ENCODE measurements at places on chromosomes 16 and 17. TPM values are rescaled to one million over a fixed set of nuclear protein-coding genes. Genes with fewer than 3 reads are reported as not detected.

The TRPV3 gene
- total RNA-seq, result 2.8 TPM

The SMPD3 gene
- total RNA-seq, result 69.0 TPM

The ERAL1 gene
- total RNA-seq, result 26.8 TPM

The TEKT1 gene
- 9.5 TPM for total RNA-seq

The MFSD6L gene
- total RNA-seq, result not detected

The CIITA gene
- total RNA-seq, result 1.2 TPM

The P2RX1 gene
- total RNA-seq, result 0.23 TPM

The BRICD5 gene
- 6.2 TPM for total RNA-seq

All from diencephalon (tissue), 1 donor.